SK-N-MC (cell line): ENCODE measurements at places on chromosomes 5 and 9.

DNA sequence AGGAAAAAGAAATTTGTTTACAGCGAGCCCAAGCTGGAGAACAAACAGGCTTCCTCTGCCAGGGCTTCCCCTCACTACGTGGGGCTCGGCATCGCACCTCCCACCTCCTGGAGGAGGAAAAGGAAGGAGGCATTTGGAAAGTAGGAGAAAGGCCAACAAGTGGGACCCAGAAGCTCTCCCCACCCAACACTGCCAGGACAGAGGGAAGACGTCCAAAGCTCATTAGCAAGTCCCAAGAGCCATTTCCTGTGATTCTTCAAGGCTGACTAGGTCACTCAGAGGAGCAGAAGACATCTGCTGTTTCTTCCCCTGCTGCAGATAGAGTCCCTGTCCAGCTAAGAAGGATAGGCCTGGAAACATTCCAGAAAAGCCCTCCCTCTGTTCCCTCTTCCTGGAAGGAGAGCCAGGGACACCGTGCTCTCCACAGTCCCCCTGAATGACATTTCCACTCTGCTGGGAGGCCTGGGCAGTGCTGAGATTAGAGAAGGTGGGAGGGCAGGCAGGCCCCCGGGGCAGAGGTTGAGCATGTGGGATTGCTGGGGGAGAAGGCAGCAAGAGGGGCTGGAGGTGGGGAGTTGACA is 57.0 kb upstream of the NEURL1B start:
- no peak for DNase-seq

DNA sequence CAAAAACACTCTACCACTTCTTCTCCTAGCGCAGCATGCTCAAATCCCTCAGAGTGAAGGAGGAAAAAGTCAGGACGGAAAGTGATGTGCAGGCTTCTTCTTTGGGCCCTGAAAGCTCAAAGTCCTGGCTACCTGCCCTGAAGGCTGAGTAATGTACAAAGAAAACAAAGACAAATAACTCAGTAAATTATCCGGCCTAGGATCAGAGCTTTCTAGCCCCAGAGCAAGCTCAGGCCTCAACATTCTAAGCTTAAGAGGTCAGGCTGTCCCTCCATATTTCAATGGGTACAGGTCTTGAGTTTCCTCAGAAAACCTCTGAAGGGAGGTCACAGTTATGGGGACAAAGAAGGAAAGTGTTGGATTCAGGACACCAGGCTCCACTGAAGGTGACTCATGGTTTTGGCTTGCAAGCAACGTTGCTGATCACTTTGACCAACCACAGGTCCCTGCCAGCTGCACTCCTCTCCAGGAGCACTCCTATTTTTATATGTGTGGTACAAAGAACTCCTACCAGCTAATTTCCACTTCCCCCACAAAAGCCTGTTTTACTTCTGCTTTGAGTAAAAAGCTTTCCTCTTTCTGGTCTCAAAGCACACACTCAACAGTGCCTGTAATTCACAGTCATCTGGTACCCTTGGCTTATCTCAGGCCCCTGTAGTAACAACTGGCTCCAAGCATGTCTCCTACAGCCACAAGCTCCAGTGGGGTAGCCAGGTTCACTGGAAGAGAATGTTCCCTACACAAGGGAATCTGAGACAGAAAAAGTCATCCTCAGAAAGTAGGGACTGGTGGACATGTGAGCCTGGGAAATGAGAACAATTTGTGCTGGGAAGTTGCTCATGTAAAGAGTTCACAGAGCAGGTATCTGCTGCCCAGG is 115.7 kb downstream of the UGCG start:
- no peak for DNase-seq

GRCh38 chr5:79471556-79471955 is 42.4 kb downstream of the HOMER1 start:
- DNase-seq = no peak

- DNase-seq = no peak
These were observed 19.9 kb downstream of the GOLM1 start for GRCh38 chr9:86079421-86079831.

DNA sequence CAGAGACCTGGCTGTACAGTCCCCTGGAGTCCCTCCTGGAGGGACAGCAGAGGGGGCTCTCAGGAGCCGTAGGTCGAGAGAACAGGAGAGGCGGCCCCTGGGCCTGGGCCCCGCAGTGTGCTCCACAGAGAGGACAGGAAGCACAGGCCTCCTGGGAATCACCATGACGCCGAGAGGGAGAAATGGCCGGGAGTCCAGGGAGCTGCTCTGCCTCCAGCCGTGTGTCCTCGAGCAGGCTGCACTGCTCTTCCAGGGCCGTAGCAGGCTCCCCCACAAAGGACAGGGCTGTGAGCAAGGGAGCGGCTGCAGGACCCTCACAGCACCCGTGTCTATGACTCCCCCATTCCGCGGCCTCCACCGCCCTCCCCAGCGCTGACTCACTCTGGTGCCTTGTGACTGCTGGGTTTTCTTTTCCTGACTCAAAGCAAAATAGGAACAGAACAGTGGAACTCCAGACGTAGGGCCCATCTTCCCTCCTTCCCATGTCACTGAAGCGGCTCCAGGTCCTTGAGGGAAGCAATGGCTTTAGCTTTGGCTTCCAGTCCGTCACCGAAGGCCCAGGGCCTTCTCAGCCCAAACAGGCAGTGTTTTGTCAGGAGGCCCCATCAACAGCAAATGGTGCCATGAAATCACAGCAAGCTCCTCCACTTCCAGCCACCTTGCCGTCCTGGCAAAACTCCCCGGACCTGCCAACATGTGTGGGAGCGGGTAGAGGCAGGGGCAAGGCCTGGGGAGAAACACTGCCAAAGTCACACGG is 114.2 kb downstream of the LHFPL2 start:
- no peak for DNase-seq

DNA sequence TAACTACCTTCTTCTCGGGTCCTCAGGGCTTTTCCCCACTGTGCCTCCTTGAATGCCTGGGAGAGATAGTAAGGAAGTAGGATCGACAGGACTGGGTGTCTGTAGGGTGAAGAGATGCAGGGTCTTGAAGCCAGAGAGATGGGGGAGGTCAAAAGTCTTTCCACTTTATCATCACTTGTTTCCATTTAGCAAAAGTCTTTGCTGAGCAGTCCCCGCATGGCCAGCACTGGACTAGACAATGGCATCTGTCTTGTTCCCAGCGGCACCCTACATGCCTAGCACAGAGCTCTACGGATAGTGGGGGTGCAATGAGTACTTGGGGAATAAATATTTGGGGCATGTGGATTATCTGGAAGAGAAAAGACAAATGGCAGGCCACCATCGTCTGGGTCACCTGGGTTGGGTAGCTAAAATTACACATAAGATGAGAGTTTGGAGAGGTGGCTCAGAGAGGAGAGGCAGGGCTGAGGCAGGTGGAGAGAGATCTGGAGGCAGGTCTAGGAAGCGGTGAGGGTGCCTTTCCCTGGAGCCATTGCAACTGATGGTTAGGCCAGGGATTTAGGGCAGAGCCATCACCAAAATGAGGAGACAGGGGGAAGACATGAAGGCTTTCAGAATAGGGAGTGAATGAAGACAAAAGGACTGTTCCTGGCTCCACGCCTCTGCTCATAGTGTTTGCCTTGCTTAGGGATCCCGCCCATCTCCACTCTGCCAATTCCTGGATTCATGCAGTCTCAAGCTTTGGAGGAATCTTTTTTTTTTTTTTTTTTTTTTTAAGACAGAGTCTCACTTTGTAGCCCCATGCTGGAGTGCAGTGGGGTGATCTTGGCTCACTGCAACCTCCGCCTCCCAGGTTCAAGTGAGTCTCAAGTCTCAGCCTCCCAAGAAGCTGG is 250.8 kb upstream of the KLF4 start:
- DNase-seq = no peak

DNA sequence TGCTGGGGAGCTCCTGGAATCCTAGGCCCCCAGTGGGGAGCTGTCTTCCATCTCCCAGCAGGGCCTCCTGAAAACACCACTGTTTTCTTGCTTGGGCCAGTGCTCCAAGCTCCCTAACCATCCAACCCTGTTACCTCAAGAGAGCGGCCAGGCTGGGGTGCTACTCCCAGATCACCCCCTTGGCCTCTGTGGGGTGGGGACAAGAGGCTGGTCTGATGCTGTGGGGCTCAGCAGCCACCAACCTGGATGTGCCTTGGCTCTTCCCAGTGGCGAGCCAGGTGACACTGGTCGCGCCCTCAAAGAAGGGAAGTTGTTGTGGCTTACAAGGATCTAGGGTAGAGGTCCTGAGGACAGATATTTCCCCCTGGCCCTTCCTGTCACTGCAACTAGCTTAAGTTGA is 49.0 kb downstream of the SECISBP2 start:
- no peak for DNase-seq

- no peak for DNase-seq
These were observed 32.4 kb downstream of the PCDHGC5 start for GRCh38 chr5:141521244-141521781.

- no peak for DNase-seq
These were observed 29.2 kb downstream of the PROP1 start for GRCh38 chr5:177966839-177967166.

- DNase-seq = no peak
These were observed 1951.4 kb upstream of the WWC1 start for GRCh38 chr5:166340039-166340438.

DNA sequence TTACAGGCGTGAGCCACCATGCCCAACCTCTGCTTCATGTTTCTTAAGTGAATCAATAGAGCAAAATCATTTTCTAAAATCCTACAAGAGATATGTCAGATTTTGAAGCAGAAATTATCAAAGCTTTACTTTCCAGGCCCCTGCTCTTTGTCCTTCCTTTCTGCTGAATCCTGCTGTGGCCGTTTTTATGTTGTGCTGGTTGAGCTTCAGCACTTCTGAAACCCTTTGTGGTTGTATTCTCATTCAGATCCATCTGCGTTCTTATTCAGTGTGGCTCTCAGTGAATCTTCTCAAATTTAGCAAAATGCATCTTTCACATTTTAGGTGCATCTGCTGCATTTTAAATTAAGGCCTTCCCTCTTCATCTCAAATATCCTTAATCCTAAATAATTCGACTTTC is 26.0 kb downstream of the JMY start:
- DNase-seq = no peak

DNA sequence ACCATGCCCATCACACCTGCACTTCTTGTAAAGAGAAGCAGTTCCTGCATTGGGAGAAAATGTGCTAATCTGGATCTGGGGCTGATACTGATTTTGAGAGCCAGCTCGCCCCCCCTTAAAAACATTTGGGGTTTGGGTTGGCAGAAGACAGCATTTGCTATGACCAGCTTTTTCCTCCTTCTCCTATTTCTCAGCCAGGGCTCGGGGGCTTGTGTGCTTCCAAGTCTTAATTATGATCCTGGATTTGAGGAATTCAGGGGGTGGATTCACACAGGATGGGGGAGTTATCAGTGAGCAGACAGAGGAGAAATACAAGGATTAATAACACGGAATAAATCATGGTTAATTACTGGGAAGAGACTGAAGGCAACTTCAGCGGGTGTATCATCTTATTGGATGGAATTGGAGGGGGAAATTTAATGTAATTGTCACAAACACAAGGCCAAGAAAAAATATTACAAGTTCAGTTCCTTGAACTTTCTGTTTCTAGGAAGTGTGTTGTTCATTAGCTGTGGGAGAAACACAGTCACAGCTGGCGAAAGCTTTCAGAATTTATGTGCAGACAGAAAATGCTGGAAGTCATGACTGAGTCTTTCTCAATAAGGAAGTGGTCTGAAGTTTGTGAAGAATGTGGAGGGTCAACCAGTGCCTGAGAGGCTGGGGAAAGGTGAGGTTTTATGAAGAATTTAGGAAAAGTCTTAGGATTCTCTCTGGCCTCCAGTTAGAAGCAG is 15.3 kb downstream of the C9orf152 start:
- DNase-seq = no peak

DNA sequence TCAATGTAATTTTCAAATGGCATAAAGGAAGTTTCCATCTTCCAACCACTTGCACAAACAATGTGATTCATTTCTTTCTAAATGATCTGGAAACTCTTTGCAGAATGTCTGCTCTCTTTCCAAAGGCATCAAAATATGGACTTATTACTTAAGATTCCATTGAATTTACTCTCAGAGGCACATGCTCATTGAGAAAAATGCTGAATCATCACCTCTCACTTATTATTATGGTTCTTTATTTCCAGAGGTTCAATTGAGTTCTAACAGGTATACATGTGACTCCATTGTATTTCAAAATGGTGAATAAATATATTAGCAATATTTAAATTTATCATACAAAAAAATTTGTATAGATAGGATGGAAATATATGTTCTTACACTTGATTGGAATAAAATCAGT is 1140.6 kb downstream of the EFNA5 start:
- DNase-seq = no peak

GRCh38 chr5:56706504-56706903 is 108.8 kb upstream of the MAP3K1 start:
- DNase-seq = no peak

DNA sequence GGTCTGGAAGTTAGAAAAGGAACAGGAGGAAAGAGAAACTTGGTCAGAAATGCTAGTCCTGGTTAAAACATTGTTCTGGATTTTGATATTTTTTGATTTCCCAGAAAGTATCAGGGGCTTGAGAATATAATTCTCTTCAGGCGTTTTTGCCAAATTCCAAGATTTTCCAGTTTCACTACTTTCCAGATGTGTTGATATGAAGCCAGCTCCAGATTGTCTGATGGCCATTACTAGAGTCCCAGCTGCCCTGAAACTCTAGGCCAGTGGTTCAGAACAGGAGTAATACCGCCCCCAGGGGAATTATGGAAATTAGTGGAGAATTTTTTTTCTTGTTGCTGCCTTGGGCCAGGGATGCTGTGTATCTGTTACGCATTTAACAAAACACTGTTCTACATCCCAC is 88.6 kb downstream of the KCNN2 start:
- DNase-seq = no peak

DNA sequence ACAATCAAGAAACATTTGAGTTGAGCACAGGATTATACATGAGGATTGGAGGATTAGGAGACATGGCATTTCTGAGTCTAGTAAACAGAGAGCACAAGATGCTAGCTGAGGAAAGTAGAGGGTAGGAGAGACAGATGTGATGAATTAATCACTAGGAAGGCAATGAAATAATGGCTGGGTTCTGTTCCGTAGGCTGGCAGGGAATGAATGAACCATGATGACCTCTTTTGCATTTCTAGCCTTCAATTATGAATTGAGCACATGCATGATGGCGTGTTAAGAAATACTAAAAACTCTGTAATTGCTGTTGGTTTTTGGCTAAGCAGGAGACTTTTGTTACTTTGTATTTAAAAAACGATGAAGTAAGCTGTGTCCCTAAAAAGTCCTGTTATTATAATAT is 420.0 kb upstream of the TLE4 start:
- no peak for DNase-seq

- DNase-seq = no peak
These were observed 1163.6 kb downstream of the CDH12 start for GRCh38 chr5:21689587-21689986.
